ENCODE measurements at places on chromosomes 5 and 9.

- DNase-seq: no peak
Observed at GRCh38 chr5:62093411-62093810, 212.6 kb upstream of the KIF2A start.

- DNase-seq: no peak
Observed at GRCh38 chr5:147956064-147956841, 49.9 kb upstream of the C5orf46 start.

DNA sequence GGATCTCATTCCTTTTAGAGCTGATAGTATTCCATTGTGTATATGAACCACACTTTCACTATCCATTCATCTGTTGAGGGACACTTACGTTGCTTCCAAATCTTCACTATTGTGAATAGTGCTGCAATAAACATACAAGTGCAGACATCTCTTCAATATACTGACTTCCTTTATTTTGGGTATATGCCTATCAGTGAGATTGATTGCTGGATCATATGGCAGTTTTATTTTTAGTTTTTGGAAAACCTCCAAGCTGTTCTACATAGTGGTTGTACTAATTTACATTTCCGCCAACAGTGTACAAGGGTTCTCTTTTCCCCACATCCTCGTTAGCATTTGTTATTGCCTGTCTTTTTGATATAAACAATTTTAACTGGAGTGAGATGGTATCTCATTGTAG is 33.8 kb upstream of the LECT2 start:
- no peak for DNase-seq

DNA sequence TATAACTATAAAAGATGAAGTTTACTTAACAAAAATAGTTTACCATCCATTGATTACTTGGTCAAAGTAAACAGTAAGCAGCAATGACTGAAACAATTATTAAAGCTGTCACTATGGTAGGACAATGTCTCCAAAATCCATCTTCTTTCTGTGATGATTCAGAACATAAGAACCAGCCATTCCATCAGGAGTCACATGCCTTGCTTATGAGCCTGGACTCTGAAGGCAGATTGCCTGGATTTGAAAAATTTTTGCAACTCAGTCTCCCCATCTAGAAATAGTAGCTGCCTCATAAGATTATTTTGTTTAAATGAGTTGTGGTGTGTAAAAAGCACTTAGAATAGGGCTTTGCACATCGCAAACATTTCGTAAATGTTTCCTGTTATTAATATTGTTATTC is 136.2 kb downstream of the LIFR start:
- no peak for DNase-seq

- no peak for DNase-seq
Observed at GRCh38 chr5:14475045-14475444, 106.5 kb upstream of the OTULINL start.

DNA sequence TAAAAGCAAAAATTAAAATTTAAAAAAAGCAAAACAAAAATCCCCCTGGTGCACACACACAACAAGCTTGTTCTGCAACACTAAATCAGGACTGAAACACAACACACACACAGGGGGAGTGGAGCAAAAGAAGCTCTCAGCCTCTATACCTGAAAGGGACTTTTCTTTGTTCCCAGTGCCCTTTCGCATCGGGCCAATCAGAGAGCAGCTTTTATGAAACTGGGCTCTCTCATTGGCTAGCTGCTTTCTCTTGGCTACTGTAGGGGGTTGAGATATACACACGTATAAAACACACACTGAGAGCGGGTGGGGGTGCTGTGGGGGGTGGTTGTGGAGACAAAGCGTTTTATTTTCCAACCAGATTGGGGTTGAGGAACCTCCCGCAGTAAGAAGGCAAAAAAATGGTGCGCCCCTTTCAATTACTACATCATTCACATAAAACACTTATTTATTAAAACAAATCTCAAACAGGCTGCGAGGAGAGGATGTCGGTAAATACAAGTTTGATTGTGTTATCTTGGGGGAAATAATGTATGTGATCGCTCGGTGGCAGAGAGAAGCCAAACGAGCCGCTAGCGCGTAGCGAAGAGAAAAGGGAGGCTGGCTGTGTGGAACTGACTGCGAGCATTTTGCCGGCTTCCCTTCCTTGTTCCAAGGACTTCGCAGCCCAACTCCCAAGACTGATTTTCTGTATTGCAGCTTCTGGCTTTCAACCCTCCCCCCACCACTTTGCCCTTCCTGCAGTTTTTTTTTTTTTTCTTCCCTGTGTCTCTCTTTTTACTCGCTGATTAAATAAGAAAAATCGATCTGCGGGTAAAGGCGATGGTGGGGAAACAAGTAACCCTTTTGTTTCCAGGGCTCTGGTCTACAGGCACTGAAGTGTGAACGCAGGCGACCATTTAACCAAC is 2.5 kb upstream of the ZNF608 start:
- peak; percentile 80 for DNase-seq

DNA sequence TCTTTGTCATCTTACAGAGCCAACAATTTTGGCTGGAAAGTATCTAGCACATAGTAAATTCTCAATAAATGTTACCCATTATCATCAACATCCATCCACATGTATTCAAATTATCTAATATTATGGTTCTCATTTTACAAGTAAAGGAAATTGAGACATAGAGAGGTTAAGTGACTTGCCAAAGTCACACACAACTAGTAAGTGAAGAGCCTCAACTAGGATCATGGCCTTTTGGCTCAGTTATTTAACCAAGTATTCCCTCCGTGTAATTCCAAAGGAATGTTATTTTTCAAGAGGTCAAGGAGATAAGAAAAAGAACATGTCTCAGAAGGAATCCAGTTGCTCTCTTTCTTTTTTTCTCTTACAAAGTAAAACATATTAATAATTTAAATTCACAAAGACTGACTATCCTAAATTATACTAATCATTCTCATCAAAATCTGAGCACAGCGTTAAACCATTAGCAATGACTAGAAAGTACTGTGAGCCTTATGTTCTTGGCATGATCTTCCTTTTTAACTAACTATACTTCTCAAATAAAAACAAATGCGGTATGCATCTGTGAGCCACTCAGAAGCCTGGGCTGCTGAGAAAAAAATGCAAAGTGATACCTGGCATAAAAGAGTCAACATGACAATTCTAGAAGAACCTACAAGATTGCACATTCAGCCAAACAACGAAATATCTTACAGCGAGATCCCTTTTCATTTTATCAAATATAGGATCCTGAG is 350.9 kb downstream of the GLIS3 start:
- DNase-seq: no peak

Measured in NCI-H1105 (cell line).